ENCODE measurements at places on chromosomes 4 and X.

DNA sequence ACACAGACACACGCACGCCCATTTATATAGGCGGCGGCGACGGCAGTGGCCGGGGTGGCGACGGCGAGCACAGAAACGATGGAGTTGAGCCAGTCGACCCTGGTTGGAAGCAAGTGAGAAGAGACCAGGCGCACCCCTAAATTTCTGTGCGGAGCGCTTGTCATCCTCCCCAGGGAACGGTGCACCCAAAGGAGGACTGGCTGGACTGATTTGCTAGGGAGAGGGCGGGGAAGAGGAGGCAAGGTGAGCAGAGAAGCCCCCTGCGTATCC, 302 bp downstream of the NHS start:
- no peaks in the 10 kb centered on the region for H3K36me3 ChIP-seq
- peak overlapping the region; percentile 73 for H3K4me3 ChIP-seq
- H3K27me3 ChIP-seq = peaks cover 94% of the 10 kb centered on the region
- H3K4me1 ChIP-seq = peaks cover 23% of the 10 kb centered on the region
- DNase-seq = no peak
- no peak overlapping the region for H3K27ac ChIP-seq

GRCh38 chr4:165514739-165515138, 135.9 kb downstream of the CPE start:
- H3K4me1 ChIP-seq = peaks cover 25% of the 10 kb centered on the region
- no peak overlapping the region for H3K4me3 ChIP-seq
- H3K27me3 ChIP-seq = peaks cover 38% of the 10 kb centered on the region
- DNase-seq = no peak
- no peaks in the 10 kb centered on the region for H3K36me3 ChIP-seq

GRCh38 chr4:179165000-179165738, 1722.9 kb upstream of the AGA start:
- H3K4me1 ChIP-seq = peaks cover 4% of the 10 kb centered on the region
- no peak overlapping the region for H3K4me3 ChIP-seq
- H3K27me3 ChIP-seq = peaks cover 53% of the 10 kb centered on the region
- no peak overlapping the region for H3K27ac ChIP-seq
- no peaks in the 10 kb centered on the region for H3K36me3 ChIP-seq

- no peaks in the 10 kb centered on the region for H3K36me3 ChIP-seq
- H3K27ac ChIP-seq = no peak overlapping the region
- peaks cover 21% of the 10 kb centered on the region for H3K4me1 ChIP-seq
Measured at GRCh38 chr4:113662581-113662980, 99.0 kb downstream of the CAMK2D start.

DNA sequence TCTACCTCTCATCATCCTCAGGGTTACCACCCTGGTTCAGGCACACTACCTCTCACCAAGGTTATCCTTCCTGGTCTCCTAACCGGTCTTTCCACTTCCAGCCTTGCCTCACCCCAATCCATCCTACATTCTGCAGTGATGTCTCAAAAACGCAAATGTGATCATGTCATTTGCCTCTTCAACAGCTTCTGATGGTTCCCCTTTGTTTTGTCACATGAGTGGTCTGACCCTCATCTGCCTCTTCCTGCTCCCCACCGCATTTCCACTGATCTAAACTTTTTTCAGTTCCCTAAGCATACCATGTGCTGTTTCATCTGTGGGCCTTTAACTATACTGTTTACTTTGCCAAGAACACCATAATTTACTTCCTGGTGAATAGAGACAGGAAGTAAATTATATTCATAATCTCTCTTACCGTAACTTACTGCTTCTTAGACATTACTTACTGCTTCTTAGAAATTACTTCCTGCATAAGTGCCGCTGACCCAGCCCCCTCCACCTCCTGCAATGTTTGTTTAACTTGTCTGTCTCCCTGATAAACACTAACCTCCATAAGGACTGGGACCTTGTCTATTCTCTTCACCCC, 27.1 kb upstream of the NSUN7 start:
- H3K36me3 ChIP-seq = no peaks in the 10 kb centered on the region
- H3K4me3 ChIP-seq = no peak overlapping the region
- H3K27ac ChIP-seq = no peak overlapping the region
- H3K4me1 ChIP-seq = peaks cover 16% of the 10 kb centered on the region
- H3K27me3 ChIP-seq = no peaks in the 10 kb centered on the region
- no peak for DNase-seq

GRCh38 chr4:146099585-146099984, 75.9 kb upstream of the LSM6 start:
- no peaks in the 10 kb centered on the region for H3K4me1 ChIP-seq
- H3K27me3 ChIP-seq = no peaks in the 10 kb centered on the region
- no peak for DNase-seq
- no peak overlapping the region for H3K4me3 ChIP-seq
- H3K27ac ChIP-seq = no peak overlapping the region

GRCh38 chrX:132127743-132128142, at the start of gene FRMD7:
FRMD7 (minus strand) TSS chrX:132128020; CDS start chrX:132127844, 176 bp downstream.
- H3K4me1 ChIP-seq = peaks cover 28% of the 10 kb centered on the region
- peaks cover 2% of the 10 kb centered on the region for H3K36me3 ChIP-seq
- DNase-seq = no peak
- H3K4me3 ChIP-seq = no peak within 1 kb of the TSS
- peak within 1 kb of the TSS; percentile 75 for H3K27ac ChIP-seq

- H3K4me3 ChIP-seq = no peak overlapping the region
- H3K36me3 ChIP-seq = no peaks in the 10 kb centered on the region
- no peak overlapping the region for H3K27ac ChIP-seq
- no peaks in the 10 kb centered on the region for H3K27me3 ChIP-seq
Measured at GRCh38 chr4:108900018-108900580, 137.2 kb upstream of the ETNPPL start.

DNA sequence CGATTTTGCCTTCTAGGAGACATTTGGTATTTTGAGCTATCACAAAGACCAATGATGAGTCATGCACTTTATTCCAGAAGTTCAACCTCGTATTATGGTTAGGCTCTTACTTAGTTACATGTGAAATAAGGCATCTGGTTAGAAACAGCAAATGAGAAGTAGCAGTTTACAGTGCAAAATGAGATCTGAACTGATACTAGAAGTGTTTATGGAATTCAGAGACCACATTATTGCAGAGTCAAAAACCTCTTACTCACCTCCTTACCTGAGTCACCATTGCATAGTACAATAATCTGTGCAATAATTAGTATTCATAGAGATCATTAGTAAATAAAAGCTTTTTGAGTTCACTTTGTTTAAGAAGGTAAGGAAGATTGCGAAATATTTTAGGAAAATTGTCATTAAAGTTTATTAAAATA, 38.7 kb downstream of the SEC24B start:
- DNase-seq = no peak
- H3K27ac ChIP-seq = peak overlapping the region; percentile 3
- H3K4me1 ChIP-seq = peaks cover 23% of the 10 kb centered on the region
- H3K27me3 ChIP-seq = no peaks in the 10 kb centered on the region
- no peak overlapping the region for H3K4me3 ChIP-seq

DNA sequence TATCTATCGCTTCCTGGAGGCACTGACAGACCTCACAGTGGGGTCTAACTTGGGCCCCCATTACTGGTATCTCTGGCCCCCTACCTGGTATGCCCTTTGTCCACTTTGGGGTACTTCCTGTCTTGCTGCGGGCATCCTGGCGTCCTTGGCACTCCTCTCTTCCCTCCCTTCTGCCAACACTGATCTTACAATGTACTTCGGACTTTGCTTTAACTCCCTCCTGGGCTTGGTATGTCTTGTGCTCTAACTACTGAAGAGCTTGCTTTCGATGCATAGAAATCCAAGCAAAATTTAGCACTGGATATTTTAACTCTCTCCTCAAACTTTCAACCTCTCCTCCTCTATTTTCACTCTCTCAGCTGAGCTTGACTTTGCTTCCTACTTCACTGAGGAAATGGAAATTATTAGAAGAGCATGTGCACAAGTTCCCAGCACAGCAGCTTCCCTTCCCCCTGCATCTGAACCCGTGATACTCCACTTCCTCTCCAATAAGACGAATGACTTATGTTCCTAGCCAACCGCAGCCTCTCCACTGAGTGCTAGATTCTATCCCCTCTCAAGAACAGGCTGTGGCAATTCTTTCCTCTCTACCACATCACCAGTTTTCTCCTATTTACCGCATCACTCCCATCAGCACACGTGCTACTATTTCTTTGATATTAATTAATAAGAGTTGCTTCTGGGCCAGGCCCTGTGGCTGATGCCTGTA, 52.9 kb downstream of the SUPT20HL2 start:
- H3K27me3 ChIP-seq = peaks cover 13% of the 10 kb centered on the region
- DNase-seq = no peak
- no peak overlapping the region for H3K4me3 ChIP-seq
- H3K27ac ChIP-seq = peak overlapping the region; percentile 41
- no peaks in the 10 kb centered on the region for H3K36me3 ChIP-seq

DNA sequence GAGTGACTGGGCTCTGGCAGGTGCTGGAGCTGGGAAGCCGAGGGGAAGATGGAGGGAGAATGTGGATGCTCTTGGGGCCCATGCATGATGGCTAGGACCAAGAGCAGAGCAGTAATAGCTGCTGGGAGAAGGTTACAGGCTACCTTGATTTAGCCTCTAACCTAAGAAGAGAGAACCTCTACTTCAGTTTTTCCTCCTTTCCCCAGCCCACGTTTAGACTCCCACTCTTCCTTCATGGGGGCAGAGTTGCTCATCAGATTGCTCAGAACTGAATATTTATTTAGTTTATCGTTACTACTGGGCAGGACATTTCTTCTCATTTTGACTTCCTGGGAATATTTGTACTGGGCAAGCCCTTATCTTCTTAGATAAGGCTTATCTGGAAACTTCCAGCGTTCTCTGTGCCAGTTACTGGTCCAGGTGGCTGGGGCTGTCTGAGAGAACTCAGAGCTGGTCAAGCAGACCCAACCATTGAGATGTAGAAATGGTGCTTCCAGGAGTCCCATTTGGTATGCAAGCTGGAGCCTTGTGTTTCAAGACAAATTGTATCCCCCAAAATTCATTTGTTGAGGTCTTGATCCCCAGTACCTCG, 442.9 kb upstream of the BOD1L1 start:
- no peaks in the 10 kb centered on the region for H3K36me3 ChIP-seq
- H3K4me3 ChIP-seq = no peak overlapping the region
- no peaks in the 10 kb centered on the region for H3K27me3 ChIP-seq
- H3K27ac ChIP-seq = no peak overlapping the region

DNA sequence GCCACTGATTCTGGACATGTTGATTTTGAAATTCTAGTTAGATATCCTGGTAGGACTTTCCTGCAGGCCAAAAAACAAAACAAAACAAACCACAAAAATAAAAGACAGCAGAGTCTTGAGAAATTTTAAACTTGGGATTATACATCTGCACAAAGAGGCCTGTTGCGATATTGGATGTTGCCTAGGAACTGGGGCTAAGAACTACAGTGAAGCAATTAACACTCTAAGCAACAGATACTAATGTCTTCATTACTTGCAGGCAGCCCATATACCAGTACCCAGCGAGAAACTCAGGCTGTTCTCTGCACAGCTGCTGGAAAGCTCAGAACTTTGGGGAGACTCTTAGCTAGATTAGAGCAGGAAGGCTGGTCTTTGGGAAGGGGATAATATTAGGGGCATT, 69.1 kb upstream of the SCOC start:
- peaks cover 2% of the 10 kb centered on the region for H3K27me3 ChIP-seq
- no peak overlapping the region for H3K27ac ChIP-seq
- no peak overlapping the region for H3K4me3 ChIP-seq
- DNase-seq = no peak
- H3K4me1 ChIP-seq = peaks cover 8% of the 10 kb centered on the region
- no peaks in the 10 kb centered on the region for H3K36me3 ChIP-seq

- peak overlapping the region; percentile 85 for H3K4me3 ChIP-seq
- peak overlapping the region; percentile 86 for H3K27ac ChIP-seq
- peaks cover 7% of the 10 kb centered on the region for H3K27me3 ChIP-seq
Measured at GRCh38 chr4:186190581-186191199, 677 bp upstream of the CYP4V2 start.

- H3K4me1 ChIP-seq = peaks cover 15% of the 10 kb centered on the region
- H3K36me3 ChIP-seq = no peaks in the 10 kb centered on the region
- no peak overlapping the region for H3K27ac ChIP-seq
- no peak for DNase-seq
Measured at GRCh38 chrX:6694977-6695376, 160.1 kb upstream of the VCX3A start.

GRCh38 chrX:75061701-75062100, 94.4 kb downstream of the ABCB7 start:
- peaks cover 2% of the 10 kb centered on the region for H3K36me3 ChIP-seq
- no peak overlapping the region for H3K27ac ChIP-seq
- DNase-seq = no peak
- H3K4me3 ChIP-seq = no peak overlapping the region
- no peaks in the 10 kb centered on the region for H3K4me1 ChIP-seq

DNA sequence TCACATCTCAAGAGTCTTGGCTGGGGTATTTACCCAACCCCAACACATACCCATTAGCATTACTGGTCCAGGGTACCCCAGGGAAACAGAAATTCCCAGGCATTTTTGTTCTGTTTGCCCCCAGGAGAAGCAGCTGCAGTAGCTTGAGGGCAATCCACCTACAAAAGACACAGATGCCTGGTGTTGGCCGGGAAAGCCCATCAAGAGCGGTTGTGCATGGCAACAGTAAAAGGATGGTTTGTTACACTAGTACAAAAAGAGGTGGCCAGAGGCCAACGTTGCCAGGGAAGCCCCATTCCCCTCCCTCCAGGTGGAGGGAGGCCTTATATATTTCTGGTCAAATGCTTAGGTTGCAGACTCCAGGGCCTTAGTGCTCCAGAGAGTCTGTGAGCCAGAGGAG, 637.8 kb downstream of the BCOR start:
- H3K4me3 ChIP-seq = no peak overlapping the region
- peaks cover 3% of the 10 kb centered on the region for H3K4me1 ChIP-seq
- peaks cover 11% of the 10 kb centered on the region for H3K27me3 ChIP-seq
- H3K27ac ChIP-seq = no peak overlapping the region
- DNase-seq = no peak

- H3K4me3 ChIP-seq = no peak overlapping the region
- no peak overlapping the region for H3K27ac ChIP-seq
- peaks cover 29% of the 10 kb centered on the region for H3K4me1 ChIP-seq
- H3K36me3 ChIP-seq = no peaks in the 10 kb centered on the region
- H3K27me3 ChIP-seq = no peaks in the 10 kb centered on the region
- DNase-seq = no peak
Measured at GRCh38 chr4:76953956-76954355, 4.4 kb downstream of the SEPTIN11 start.

Measured in mesothelial cell of epicardium (in vitro differentiated cells).